ENCODE measurements at places on chromosomes 12 and 14.

DNA sequence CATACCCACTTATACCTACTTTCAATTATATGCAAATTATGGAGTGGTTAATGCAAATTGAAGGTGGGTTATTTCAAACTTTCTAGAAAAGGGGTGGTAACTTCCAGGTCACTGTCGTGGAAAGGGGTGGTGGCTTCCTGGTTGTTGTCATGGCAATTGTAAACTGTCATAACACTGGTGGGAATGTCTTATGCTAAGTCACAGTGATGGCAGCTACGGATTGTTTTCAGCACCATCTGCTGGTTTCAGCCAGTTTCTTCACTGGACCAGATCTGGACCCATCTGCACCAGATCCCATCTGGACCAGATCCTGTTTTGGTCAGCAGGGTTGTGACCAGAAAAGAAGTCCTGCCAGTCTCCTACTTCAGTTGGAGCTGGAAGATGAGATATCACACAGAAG lies 1469.3 kb downstream of the AACS start:
- DNase-seq, result no peak

DNA sequence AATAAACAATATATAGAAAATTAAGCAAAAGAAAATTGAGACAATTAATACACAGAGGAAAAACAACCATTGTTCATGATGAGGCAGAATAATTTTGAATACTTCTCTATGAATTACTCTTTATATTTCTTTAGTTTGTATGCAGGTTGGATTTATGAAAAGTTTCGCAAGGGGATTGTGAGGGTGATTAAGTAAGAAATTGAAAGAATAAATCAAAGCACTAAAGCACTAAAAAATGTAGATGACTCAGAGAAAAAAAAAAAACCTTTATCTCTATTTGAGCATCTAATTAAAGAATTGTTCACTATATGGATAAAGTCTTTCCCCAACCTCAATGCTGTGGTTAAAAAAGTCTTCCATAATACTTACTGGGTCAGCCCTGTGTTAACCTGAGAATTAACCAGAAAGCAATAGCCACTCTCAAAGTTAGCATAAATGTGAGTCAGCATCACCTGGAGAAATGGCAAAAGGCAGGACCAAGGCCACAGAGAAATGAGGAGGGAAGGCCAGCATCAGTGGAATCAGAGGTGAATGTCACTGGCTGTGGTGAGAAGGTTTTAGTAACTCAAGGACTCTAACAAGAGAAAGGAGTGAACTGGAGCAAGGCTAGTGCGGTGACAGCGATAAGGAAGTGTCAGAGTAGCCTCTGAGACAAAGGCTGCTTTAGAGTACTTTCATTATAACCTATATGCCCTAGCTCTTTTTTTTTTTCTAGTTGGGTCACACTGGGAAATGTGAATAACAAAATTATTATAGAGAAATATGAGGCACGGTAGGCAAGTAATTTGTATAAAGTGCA lies 310.4 kb downstream of the KCNC2 start:
- no peak for DNase-seq

DNA sequence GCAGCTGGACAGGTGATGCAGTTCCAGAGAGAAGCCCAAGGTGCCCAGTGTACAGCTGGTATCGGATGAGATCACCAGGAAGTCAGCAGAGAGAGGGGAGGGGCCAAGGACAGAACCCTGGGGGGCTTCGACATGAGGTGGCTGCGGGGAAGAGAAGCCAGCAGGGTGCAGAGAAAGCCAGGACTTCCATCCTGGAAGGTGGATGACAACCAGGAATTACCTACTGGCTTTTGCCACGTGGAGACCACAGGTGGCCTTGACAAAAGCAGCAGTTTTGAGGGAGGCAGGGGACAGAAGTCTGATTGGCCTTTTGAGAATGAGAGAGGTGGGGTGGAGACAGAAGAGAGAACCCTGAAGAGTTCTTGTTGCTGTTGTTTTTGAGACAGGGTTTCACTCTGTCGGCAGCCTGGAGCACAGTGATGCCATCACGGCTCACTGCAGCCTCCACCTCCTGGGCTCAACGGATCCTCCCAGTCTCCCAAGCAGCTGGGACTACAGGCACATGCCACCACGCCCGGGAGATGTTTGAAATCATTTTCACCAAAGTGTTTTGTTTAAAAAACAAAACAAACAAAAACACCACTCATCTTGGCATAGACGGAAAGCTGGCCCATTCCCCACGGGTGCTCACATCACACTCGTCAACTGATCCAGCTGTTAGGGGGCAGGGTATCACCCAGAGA lies 35.2 kb downstream of the CDC42BPB start:
- no peak for DNase-seq

GRCh38 chr14:99892406-99892805 lies 99.2 kb downstream of the EML1 start:
- no peak for DNase-seq

DNA sequence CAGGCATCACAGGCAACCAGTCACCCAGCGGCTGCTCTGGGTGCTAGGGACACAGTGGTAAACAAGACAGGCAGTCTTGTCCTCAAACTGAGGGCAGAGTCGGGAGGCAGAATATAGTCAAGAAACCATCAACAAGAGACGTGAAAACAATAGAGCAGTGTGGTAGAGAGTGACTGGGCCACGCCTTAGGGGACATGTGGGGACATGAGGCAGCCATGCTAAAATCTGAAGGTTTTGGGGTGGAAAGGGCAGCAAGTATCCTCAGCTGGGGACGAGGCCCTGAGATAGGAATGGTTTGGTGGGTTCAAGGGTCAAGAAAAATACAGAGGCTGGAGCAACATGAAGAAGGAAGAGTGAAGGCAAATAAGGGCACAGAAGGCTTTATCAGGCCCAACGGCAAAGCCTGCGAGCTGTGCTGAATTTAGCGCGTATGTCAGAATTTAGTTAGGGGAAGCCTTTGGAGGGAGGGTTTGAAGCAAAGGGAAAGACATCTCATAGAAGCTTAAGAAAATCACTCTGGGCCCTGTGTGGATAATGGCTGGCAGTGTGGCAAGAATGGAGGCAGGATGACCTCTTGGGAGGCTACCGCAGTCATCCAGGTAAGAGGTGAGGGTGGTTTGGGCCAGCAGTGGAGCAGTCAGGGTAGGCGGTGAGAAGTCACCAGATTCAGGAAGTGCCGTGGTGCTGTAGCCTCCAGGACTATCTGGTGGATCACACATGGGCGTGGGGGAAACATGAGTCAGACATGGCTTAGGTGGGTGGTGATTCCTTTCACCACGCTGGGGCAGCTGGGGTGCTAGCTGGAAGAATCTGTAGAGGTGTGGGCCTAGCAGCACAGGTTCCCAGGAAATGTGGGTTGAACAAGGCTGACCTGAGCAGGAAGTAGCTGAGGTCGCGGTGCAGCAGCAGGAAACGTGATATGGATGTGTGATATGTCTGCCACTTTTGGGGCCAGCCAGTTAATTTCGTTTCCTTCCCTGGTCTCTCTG lies 3.0 kb downstream of the EVL start:
- DNase-seq, result peak; percentile 95

DNA sequence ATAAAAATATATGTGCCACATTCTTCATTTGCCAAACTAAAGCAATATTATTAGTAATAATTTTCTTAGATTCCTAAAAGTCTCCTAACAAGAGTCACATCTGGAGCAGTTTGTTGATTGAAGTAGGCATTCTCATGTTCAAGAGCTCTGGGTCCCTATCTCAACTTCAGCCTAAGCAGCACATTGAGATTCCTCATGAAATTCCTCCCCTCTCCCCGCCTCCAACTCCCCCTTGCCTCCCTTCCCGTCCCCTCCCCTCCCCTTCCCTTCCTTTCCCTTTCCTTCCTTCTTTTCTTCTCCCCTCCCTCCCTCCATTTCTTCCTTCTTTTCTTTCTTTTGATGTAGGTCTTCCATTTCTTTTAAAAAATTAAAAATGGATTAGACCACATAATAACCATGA lies 48.7 kb upstream of the NAV3 start:
- no peak for DNase-seq

DNA sequence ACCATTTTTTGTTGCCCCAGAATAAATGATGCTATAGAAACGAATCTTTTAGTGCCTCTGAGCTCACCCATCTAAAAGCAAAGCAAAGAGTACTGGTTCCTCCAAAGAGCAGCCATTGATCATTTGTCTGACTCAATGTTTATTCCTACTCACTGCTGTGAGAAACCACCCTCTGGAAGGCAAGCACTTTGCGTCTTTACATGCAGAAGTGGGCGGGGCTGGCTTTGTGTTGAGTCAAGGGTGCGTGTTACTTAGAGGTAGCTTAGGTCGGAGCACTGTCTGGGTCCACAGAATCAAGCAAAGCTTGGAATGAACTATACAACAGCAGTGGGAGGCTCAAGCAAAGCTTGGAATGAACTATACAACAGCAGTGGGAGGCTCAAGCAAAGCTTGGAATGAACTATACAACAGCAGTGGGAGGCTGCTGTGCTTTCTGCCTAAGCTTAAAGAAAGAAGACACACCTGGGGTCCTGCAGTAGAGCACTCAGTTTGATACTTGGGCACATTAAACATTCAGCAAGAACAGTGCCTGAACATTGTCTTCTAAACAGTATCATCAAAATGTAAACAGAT lies 77.2 kb upstream of the PRICKLE1 start:
- no peak for DNase-seq

Data from stimulated activated CD8-positive, alpha-beta memory T cell treated with anti-CD3 and anti-CD28 coated beads, Interleukin-7, amount 100 ng/mL, for 4 hours (primary cell).